ENCODE measurements at places on chromosomes 1 and 21. TPM values are rescaled to one million over a fixed set of nuclear protein-coding genes. Genes with fewer than 3 reads are reported as not detected.

- no peak for DNase-seq
These were observed 7.4 kb downstream of the WDR77 start for GRCh38 chr1:111441573-111442192.

GRCh38 chr1:184272175-184272866 is 114.5 kb upstream of the C1orf21 start:
- DNase-seq: no peak

DNA sequence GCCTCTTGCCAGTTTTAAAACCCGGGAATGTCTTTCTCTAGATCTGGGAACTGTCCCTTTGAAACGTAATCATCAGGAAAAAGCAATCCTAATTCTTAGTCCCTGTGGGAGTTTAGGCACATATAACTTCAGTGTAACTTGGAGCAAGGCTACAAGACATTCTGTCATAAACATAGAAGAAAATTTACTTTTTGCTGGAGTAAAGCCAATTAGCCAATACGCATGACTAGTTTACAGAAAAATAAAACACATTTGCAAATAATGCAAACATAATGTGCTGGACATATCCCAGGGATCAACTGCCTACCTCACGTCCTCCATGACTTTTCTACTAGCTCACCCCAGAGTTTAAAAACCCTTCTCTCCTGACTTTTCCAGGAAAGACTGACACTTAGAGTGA is 970.6 kb downstream of the MRPL39 start:
- DNase-seq: no peak

GRCh38 chr21:43903451-43904091 is 38.5 kb downstream of the AGPAT3 start:
- DNase-seq: no peak

DNA sequence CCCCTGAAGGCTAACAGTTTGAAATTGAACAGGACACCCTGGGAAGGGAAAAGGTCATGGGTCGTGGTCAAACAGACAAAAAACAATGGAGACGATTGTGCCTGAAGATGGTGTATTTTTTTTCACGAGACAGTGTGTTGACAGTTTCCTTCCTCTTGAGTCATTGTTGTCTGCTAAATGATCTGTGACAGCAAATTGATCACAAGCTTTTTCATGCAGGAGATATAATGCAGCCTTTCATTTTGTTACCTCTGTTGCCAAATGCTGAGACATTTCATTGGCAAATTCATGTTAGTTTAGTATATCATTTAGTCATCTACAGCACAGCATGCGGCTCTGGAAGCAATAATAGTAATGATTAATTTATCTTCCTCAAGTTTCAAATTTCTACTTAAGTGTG is 27.7 kb downstream of the UBE2U start:
- DNase-seq: no peak

- DNase-seq: no peak
These were observed 81.5 kb upstream of the LBR start for GRCh38 chr1:225509376-225509707.

- no peak for DNase-seq
These were observed 14.3 kb downstream of the TSPAN2 start for GRCh38 chr1:115074839-115075534.

FCRL5 gene
- total RNA-seq: not detected

GRCh38 chr1:55747408-55747841 is 532.3 kb upstream of the USP24 start:
- DNase-seq: no peak

CELA3A gene
- total RNA-seq: not detected

- peak; percentile 82 for DNase-seq
These were observed at the start of gene VASH2 for GRCh38 chr1:212950243-212951125. TSS of gene VASH2 (plus strand) at chr1:212950541. CDS start at chr1:212951543, 1,002 bp downstream.

- no peak for DNase-seq
These were observed 173.0 kb downstream of the CDC7 start for GRCh38 chr1:91673613-91674012.

NT5C1A gene
- 2.4 TPM for total RNA-seq

- DNase-seq: no peak
These were observed 53.1 kb downstream of the MEGF6 start for GRCh38 chr1:3558036-3558726.

DNA sequence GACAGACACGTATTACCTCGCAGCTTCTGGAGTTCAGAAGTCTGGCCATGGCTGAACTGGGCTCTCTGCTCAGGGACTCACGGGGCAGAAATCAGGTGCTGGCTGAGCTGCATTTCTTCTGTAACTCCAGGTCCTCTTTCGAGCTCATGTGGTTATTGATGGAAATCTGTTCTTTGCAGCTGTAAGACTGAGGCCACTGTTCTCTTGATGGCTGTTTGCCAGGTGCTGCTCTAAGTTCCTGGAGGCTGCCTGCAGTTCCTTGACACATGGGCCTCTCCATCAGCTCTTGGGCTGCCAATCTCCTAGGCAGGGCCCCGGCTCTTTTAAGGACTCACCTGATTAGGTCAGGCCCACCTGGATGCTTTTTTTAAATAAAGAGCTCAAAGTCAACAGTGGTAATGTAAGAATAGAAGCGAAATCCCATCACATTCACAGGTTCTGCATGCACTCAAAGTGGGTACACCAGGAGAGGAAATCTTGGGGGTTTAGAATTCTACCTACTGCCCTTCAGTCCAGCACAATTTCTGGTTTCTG is 139.1 kb downstream of the KAZN start:
- no peak for DNase-seq

- DNase-seq: no peak
These were observed 55.0 kb upstream of the TRAPPC10 start for GRCh38 chr21:43957128-43957571.

DMBX1 gene
- not detected for total RNA-seq

GRCh38 chr1:243488459-243489157 is 232.8 kb downstream of the SDCCAG8 start:
- no peak for DNase-seq

- no peak for DNase-seq
These were observed 292.7 kb downstream of the PRDM2 start for GRCh38 chr1:13992489-13993285.

- no peak for DNase-seq
These were observed 66.0 kb downstream of the VCAM1 start for GRCh38 chr1:100785470-100786052.

- no peak for DNase-seq
These were observed 1.5 kb downstream of the SNX27 start for GRCh38 chr1:151613282-151613780.

COL8A2 gene
- total RNA-seq: 0.82 TPM

GRCh38 chr1:78141531-78142231 is 95.9 kb downstream of the GIPC2 start:
- DNase-seq: no peak

DNA sequence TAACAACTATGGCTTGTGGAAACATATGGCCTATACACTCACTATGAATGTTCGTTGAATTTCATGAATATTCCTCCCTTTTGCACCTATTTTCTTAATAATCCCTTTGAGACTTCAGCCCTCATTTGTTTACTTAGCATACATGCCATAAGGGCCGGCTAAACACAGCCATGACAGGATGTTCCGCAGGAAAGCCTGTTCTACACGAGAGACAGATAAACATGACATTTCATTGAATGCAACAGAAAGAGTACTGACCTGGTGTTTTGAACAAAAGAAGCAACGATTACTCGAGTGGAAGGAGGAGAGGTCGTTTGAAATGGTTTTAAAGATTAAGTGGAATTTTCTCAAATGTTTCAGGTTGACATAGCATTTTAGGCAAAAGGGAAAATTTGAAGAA is 459.5 kb upstream of the CXADR start:
- DNase-seq: no peak

- no peak for DNase-seq
These were observed 7.9 kb downstream of the UTP11 start for GRCh38 chr1:38020396-38020795.

GREM2 gene
- 14.7 TPM for total RNA-seq

GRCh38 chr1:166233750-166234366 is 67.1 kb upstream of the FAM78B start:
- DNase-seq: no peak

ASPM gene
- total RNA-seq: 7.3 TPM

- no peak for DNase-seq
These were observed 54.5 kb downstream of the TBCE start for GRCh38 chr1:235421751-235422150.

HRNR gene
- not detected for total RNA-seq

GRCh38 chr1:40844079-40844478 is 18.1 kb downstream of the CITED4 start:
- no peak for DNase-seq

DNA sequence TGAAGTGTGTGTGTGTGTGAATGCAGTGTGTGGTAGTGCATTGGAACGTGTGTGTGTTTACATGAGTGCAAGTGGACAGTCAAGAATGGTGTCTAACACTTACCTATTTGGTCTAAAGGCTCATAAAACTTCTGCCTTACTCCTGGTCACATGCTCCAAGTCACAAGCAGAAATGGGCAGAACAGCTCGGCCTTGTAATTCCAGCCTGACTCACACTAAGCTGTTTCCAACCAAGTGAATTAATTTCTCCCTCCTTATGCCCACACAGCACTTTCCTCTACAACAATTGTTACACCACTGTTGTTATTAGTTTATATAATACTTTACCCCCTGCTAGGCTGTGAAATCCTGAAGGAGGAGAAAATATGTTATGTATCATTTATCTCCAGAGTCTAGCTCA is 43.8 kb downstream of the DDR2 start:
- no peak for DNase-seq

DNA sequence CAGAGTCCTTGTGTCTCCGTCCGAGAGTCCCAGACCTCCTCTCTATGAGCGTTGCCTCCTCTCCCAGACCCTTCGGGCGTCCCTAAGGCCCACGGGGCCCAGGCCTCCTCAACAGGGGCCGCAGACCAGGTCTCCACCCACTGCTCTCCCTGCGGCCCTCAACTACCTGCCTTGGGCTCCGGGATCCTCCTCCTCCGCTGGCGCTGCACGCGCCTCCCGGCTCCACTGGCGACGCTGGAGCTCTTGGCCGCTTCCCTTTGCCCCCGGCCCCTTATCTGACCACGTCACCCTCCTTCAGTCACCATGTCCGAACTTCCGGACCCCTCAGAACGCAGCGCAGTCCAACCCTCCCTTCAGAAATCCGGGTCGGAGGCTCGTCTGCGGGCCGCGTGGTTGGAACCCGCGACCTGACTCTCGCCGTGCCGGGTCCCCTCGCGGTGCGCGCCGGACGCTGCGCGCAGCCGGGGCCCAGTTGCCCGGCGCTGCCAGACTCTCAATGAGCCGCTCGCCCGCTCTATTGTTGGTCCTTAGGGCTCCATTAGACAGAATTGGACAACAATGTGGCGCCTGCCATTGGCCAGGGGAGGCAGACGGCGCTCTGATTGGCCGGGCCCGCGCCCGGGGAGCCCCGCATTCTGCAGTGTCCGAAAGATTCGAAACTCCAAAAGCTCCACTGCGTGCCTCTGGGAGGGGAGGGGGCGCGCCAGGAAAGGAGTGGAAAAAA is at the start of gene DMRTA2:
Gene DMRTA2 (minus strand): TSS at position 498 of the 724 bp plus-strand sequence. CDS start 1,907 bp downstream, outside the sequence.
- peak; percentile 69 for DNase-seq

DNA sequence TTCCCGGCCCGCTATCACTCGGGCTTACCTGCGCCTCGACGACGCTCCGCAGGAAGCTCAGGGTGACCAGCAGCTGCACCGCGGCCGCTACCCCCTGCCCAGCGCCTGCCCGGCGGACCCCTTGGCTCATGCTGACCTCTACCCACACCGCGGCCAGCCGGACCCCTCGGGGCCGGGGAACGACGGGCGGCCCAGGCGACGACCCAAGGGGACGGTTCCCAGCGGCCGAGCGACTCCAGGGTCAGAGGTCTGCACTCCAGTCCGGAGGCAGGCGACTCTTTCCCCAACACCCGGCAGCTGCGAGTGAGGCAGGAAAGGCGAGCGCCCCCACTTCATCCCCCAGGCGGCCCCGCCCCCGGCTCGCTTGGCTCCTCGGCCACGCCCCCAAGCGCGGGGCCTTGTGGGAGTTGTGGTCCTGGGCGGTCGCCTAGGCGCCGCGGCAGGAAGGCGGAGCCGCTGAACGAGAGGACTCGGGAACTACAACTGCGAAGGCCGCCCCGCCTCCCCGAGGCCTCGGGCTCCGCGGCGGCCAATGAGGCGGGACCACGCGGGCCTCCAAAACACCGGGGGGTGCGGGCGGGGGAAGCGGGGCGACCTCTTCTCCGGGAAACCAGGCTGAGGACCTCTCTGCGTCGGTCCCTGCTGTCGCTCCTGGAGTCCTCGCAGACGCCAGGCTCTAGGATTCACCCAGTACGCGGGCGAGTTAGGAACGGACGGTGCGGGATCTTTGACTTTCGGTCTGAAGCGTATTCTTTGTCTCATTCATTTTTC is at the start of gene ERO1B:
Gene ERO1B (minus strand): TSS at position 305 of the 771 bp plus-strand sequence. CDS start 175 bp downstream, at position 130.
- DNase-seq: peak; percentile 96
